ENCODE measurements at places on chromosomes 2 and 18. TPM values are rescaled to one million over a fixed set of nuclear protein-coding genes. Genes with fewer than 3 reads are reported as not detected.

PROC gene
- total RNA-seq: not detected

GRCh38 chr2:157735532-157735931, 106.9 kb upstream of the ACVR1C start:
- no peak for DNase-seq

- no peak for DNase-seq
Observed at GRCh38 chr18:37440206-37440605, 125.4 kb downstream of the CELF4 start.

IL36RN gene
- total RNA-seq: not detected

GRCh38 chr2:235405612-235406361, 88.1 kb upstream of the AGAP1 start:
- no peak for DNase-seq

DNA sequence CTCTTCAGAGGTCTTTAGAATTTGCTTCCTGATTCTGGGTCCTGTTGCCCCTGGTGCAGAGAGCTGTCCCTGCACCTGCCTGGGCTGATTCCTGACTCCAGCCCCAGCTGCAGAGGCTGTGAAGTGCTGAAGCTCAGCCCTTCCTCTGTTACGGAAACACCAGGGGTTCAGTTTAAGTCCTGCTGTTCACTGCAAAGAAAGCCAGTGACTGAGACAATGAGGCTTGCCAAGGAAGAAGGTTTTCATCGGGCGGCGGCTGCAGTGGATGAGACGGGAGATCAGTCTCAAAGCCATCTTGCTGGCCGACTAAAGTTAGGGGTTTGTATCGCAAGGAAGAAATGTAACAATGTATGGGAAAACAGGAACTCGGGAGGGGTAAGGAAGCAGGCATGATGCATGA, 142.4 kb upstream of the ZNF236 start:
- DNase-seq: no peak

DNA sequence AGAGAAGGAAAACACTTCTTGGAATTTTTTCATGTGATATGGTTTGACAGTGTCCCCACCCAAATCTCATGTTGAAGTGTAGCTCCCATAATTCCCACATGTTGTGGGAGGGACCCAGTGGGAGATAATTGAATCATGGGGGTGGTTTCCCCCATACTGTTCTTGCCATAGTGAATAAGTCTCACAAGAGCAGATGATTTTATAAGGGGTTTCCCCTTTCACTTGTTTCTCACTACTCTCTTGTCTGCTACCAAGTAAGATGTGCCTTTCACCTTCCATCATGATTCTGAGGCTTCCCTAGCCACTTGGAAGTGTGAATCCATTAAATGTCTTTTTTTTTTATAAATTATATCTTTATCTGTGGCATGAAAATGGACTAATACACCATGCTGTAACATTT, 250.7 kb downstream of the LPIN1 start:
- DNase-seq: no peak

GRCh38 chr2:27249159-27249890, 13.5 kb downstream of the SLC30A3 start:
- no peak for DNase-seq

GRCh38 chr2:20596973-20597859, 53.7 kb downstream of the HS1BP3 start:
- DNase-seq: no peak

SP140 gene
- 113 TPM for total RNA-seq

DNA sequence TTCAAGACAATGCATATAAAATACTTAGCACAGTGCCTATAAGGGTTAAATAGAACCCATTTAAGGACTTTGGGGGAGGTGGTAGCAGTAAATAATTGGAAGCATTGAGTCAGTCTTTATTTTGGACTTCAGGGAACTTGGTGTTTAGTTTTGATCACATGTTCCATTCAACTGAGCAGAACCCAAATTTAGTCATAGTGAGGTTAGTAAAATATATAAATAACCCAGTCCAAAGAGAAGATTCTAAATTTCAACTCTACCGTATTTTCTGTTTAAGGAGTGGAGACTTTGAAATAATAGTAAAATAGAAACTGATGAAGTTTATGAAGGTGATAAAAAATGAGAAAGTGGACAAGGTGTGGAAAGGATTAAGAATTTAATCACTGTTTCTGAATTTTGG, 19.7 kb downstream of the TWSG1 start:
- peak; percentile 61 for DNase-seq

HOXD13 gene
- total RNA-seq: not detected

IWS1 gene
- 43.8 TPM for total RNA-seq

GRCh38 chr18:10070561-10071000, 156.8 kb downstream of the VAPA start:
- no peak for DNase-seq

- DNase-seq: no peak
Observed at GRCh38 chr18:75036917-75037688, 171.8 kb downstream of the PTGR3 start.

DNA sequence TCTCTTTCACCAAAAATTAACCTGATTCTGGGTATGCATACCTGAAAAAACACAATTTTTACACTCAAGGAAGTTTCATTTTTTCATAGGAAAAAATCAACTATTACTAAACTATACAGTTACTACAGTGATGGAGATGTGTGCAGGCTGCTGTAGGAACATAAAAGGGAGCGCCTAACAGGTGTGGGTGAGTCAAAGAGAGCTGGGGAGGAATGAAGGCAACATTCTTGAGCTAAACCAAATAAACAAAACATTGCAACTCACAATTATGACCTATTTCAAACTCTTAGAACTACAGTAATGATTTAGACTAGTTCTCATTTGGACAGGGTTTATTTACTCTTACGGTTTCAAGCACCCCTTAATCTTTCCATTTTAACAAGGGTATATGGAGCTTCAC, 13.4 kb upstream of the CLASP1 start:
- DNase-seq: no peak

- DNase-seq: no peak
Observed at GRCh38 chr2:180562378-180562777, 418.0 kb upstream of the UBE2E3 start.

DNA sequence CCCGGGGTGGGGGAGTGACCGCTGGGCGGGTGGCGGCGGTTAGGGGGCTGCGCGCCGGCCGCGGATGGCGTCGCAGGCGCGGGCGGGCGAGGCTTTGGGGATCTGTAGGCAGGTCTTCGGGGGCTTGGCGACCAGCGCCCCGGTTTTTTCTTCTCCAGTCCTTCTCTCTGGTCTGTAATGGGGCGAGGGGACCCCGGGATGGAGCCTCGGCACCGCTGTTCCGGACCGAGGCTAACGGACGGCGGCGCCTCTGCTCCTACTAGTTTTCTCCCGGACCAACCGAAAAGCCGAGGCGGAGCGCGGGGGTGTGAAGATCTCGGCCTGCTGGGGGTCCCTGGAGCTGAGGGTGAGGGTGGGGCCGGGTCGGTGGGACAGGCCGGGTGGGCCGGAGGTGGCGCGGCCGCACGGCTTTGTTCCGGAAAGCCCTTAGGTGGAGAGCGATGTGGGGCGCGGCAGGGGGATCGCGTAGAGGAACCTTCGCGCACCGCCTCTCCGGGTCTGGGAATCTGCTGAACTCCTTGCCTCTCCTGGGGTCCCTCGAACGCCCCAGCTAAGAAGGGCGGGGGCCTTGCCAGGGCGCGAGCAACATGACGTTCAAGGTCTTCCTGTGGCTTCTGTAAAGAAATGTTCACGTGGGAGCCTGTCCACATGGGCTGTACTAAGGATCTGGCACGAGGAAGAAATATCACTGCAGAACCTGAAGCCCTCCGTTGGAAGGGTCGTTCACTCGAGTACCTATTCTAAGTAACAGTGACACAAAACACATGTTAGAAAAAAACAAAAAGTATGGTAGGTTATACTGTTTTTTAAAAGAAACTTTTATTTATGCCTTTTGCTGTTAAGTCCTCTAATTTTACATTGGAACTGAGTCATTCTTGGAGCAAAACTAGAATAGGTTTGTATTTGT, 861 bp downstream of the SLC39A10 start:
- no peak for DNase-seq

DNA sequence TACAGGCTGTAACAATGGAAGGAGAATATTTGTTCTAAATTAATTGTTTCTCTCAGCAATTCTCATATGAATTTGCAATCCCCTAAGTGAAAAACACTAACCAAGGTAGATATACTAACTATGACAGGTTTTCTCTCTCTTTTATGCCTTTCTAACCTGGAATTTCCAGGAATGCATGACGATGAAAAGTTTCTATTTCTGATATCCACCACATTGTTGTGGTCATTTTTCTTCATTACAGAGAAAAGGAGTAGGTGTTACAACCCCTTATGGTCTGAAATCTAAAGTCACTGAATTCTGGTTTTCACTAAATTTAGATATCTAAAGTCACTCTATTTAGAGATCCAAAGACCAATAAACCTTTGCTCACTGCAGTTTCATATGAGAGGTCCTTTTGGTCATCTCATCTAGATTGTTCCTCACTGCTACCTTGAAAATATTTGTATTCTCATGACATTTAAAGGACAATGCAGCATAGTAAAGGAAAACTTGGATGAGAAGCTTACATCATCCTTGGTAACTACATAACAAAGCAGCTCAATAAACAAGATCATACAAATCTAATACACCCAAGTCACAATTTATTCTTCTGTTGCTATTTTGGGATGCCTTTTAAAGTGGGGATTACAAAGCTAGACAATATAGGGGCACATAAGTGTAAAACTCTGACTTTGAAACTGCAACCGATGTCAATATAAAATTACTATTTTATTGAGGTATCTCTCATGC, 85.8 kb downstream of the TCF4 start:
- no peak for DNase-seq

GRCh38 chr18:50586710-50587109, 26.8 kb downstream of the MAPK4 start:
- no peak for DNase-seq

DNA sequence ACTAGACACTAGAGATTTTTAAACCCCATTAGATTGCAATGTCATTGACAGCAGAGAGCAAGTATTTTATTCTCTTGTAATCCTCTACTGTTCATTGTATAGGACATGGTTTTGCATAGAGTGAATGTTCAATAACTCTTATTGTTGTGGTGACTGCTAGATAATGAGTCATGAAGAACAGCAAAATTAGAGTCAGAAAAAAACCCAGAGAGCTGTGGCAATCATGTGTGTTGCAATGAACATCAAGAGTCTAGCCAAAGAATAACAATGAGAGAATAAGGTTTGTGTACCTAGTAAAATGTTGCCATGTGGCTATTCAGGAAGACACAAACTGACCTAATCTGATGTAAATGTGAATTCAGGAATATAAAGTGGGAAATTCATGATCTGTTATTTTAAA, 684.0 kb downstream of the DSC3 start:
- DNase-seq: no peak

DNA sequence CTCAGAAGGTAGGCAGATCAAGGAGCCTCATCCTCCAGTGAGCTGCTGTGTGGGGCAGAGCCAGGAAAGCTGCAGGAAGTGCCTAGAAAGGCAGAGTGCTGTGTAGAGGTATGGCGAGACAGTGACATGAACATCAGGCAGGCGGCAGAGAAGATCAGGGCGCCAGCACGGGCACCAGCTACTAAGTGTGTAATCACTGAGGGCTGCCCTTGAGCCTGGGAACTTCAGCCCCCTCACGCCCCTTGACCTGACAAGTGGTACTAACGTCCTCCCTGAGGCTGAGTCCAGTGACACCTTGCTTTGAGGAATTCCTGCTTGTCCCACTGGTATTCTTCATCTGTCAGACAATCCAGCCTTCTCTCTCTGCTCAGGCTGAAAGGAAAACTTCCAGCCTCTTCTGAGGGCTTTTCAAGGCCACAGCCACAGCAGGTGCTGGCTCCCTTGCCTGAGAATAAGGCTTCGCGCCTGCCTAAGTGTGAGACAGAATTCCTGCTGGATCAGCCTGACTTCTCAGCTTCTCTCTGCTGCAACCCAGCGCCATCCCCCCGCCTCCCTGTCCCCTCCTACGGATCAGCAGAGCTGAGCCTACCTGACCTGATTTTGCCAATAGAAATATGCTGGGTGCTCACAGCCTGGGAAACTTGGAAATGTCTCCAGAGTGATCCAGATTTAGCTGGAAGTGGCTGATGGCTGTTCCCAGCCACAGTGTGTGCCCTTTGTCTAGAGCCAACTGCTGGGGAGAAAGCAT, 148.0 kb downstream of the SMAD7 start:
- no peak for DNase-seq

ATOH8 gene
- not detected for total RNA-seq

PRSS56 gene
- total RNA-seq: not detected

DNA sequence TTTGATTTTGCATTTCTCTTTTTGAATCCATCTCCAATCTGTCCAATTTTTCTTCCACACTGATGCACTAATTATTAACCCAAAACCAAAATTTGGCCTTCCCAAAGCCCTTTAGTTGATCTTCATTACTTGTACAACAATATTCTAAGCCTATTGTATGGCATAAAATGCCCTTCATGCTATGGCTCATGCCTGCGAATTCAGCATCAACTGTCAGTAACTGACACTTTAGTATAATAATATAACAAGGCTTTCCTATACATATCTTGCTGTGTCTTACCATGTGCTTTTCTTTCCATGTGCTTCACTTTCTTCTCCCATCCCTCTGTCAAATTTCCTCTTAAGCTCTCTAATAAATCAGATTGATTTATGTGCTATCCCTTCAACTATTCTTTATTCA, 154.0 kb upstream of the TFPI start:
- DNase-seq: no peak

DNA sequence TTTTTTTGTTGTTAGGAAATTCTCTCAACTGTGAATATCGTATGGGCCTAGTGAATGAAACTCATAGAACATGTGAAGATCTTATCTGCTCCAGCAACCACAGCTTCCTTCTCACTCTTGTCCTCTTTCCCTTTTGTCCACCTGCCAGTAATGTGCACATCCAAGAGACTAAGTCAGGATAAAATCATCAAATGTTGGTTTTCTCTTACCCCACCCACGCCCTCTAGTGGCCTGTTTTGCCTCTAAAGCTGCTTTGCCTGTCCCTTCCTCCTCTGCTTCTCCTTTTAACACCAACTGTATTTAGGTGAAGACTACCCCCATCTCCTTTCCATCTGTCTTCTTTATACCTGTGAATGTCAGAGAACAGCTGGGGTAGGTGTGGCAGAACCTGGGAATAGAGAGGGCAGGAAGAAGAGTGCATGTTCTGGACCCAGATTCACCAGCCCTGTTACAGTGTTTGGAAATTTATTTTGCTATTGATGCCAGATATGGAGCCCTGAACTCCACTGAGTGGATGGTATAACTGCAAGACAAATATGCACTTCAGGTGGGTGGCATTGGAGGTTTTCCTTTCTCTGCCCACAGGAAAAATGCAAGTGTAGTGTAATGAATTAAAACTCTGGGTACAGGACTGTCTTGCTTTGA, 8.4 kb upstream of the MGAT5 start:
- no peak for DNase-seq

DNA sequence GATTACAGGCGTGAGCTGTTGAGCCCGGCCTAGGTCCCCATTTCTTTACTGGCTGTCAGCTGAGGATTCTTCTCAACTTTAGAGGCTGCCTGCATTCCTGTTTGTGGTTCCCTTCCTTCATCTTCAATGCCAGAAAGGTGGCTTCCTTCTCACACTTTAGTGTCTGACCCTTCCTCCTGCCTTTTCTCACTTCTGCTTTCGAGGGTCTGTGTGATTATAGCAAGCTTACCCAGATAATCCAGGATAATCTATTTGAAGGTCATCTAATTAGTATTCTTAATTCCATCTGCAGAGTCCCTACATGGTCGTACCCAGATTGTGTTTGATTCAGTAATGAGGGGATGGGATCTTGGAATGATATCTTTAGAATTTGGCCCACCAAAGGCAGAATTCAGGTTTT, 157.4 kb downstream of the TANC1 start:
- DNase-seq: no peak
